DND-41 (cell line): ENCODE measurements at places on chromosomes 2 and 18.

DNA sequence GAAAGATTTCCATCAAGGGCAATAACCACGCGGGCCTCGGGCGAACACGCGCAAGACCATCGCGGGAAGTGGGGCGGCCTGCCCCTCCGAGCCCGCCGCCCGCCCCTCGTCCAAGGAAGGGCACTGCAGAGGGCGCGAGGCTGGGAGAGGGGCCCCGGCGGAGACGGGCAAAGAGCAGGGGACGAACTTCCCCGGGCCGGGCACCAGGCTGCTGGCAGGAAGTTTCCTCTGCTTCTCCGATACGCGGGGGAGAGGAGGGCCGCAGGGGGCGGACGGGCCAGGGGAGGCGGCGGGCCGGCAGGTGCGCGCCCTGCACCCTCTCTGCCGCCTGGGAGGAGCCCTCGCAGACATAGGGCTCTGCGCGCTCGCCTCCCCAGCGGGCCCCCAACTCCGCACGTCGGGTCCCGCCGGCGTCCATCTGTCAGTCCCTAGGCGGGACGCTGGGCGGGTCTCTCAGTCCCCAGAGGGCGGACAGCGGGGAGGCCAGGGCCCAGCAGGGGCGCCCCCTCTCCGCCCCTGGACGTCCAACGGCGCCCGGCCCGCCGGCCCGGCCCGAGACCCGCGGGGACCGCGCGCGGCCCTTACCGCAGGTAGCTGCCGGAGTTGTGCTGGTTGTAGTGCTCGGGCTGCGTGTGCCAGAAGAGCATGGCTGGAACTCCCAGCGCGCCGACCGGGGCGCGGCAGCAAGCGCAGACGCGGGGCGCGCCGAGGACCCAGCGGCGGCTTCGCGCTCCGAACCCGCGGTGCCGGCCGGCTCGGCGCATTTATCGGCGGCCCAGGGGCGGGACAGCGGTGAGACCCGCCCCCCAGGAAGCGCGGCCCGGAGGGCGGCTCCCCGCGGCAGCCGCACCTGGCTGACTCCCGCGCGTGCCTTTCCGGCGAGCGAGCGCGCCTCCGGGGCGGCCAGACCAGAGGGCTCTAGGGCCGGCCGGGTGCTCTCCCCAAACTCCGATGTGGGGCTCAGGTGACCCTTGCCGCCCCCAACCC, at the start of gene TFCP2L1:
Gene TFCP2L1 (minus strand): TSS at position 740 of the 987 bp plus-strand sequence. CDS start 93 bp downstream, at position 647.
- no peak for DNase-seq

DNA sequence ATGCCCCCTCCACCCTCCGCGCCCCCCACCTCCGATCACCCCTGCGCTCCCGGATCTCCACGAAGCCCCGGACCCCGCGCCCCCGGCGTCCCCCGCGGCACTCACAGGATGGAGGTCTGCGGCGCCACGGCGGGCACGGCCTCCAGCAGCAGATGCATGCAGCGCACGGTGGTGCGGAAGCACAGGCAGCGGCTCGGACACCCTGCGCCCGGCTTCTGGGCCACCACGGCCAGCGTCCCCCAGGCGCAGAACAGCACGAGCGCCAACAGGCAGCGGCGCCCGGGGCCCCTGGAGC, 217 bp downstream of the PXDN start:
- DNase-seq = no peak

DNA sequence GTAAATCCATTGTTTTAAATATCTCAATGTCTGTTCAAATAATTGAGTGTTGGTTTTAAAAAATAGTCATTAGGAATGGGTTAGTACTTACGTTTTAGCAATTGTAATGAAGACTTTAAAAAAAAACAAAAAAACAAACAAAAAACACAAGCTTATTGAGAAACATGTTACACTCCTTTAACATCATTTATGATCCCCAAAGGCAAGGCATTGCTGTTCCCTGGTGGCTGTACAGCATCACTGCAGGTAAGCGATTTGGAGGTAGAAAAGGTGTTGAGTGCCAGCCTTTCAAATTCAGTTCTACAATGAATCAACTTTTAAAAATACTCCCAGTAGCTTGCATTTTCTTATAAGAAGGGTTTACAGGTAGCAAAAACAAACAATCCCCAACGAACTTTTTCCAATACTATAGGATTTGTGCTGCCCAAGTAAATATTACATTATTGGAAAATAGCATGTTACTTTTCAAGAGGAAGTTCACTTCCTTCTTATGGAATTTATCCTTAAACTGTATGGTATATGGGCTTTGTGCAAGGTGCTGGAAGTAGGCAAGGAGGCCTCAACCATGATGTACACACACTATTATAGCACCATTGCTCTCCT, 27.5 kb downstream of the CNRIP1 start:
- peak; percentile 11 for DNase-seq

DNA sequence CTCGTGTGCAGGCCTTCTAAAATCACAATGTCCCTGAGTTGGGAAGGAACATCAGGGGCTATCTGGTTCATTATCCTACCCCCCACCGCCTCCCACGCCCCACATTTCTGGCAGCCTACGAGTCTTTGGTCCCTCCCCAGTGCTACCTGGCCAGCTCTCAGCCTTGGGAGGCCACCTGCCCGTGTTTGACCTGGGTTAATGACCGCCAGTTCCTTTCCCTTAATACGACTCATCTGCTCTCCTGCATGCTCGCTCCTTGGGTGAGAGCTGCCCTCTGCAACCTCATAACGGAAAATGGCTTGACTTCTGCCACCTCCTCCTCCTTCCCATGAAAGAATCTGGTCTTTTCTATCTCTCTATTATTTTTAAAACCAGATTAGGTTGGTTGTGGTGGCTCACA, 112.5 kb downstream of the NEDD4L start:
- DNase-seq = no peak

DNA sequence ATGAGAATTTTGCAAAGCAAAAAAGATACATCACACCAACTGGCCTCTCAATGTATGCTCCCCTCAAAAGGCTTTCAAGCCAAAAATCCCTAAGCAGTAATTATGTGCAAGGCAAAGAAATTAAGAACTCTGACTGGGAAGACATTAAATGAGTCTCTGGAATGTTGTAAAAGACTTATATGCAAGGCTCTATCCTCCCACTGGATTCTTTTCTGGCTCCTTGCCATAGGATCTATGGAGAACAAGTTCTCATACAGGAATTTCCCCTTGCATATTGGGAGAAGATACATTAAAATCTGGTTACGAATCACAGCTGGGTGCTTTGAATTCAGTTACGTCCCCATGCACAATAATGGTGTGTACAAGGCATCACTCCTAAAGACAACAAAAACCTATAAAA, 73.4 kb upstream of the ATL2 start:
- no peak for DNase-seq

- DNase-seq = no peak
These were observed 135.2 kb downstream of the RTN4 start for GRCh38 chr2:54915101-54915500.
